Activated T-cell treated with anti-CD3 and anti-CD28 coated beads for 1 hour (primary cell): ENCODE measurements at places on chromosomes 7 and 10.
A peak's percentile ranks its signal among the peaks of the same experiment; 100 is the strongest.

DNA sequence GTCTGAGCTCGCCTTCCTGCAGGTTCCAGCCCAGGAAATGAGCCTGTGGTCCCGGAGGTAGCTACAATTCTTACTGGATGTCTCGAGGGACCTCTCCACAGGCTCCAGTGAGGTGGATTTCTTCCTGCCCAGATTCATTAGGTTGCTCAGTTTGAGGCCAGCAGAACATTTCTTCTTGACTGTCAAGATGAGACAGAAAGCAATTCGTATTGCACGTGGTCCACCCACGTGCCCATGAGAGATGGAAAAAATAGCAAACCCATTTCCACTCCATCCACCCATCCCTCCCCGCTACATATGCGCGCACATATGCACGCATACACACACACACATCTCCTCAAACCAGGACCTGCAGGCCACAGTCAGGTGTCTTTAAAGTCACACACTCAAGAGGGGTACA, 68.7 kb downstream of the VWA2 start:
- DNase-seq = no peak

DNA sequence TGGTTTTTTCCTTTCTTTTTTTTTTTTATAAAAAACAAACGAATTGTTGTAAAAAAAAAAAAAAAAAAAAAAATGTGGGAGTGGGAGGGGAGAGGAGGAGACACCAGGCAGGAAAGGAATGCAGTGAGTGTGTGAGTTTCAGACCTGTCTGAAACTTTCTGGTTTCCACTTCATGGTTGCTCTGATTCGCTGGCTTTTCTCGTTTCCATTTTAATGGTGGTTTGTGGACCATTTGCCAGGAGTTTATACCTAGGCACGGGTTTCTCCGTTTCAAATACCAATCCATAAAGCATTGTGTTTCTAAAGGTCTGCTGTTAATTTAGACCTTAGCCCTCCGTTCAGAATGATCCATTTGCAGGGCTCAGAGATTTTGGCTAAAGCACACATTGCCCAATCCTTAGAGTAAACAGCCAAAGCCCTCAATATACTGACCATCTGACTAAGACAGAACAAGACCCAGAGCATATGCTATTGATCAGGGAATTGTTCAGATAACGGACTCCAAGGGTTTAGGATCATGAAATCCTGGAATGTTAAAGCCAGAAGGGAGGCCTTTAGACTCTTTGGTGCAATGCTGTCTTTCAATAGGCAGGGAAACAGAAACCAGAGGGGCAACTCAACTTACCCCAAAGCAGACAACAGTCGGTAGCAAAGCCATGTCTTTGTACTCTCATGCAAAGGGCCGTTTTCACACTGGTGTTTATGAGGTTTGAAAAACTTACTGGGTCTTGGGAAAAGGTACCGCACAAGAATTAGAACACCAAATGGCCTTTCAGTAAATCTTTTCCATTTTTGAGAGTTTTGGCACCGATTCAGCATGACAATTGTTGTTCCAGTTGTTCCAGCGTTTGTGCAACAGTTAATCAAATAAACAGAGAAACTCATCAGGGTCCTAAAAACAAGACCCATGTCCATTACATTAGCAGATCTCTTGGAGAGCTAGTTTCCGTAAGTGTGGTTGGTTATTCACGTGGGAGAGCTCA, 94.3 kb upstream of the AGBL3 start:
- no peak for DNase-seq

DNA sequence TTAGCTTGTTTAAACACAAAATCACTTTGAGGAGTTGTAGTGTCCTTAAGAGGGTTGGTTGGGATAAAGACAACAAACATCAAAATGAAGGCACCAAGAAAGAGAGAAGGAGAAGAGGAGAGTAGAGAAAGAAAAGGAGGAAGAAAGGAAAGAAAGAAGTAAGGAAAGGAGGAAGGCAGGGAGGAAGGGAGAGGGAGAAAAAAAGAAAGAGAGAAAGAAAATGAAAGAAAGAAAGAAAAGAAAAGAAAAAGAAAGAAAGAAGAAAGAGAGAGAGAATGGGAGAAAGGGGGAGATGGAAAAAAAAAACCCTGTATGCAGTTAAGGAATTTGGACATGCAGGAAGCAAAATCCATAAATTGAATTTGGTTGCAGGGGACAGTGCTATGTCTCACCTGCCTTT, 635.4 kb upstream of the FZD8 start:
- no peak for DNase-seq

DNA sequence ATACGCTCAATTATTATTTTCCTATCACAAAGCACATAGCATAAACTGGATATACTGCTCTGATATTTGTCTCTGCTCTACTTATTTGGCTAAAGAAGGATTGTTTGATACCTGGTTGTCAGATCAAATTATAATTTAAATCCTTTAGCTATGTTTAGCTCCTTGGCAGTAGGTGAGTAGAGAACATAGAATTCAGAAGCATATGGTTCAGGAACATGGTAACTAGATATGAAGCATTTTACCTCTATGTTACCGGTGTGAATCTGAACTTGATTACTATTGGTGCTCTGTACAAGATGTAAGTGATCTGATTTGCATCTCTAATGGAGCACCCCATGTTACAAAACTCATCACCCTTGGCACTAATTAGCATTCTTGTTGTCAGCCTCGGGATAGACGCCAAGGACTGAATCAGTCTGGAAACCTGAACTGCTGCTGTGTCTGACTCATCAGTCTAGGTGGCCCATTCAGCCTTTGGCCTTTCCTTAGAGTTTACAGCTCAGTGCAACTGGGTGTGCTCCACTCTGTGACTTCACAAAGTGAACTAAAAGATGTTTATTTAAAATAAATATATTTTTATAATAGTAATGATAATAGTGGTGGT, 12.3 kb upstream of the MYPN start:
- DNase-seq = no peak

DNA sequence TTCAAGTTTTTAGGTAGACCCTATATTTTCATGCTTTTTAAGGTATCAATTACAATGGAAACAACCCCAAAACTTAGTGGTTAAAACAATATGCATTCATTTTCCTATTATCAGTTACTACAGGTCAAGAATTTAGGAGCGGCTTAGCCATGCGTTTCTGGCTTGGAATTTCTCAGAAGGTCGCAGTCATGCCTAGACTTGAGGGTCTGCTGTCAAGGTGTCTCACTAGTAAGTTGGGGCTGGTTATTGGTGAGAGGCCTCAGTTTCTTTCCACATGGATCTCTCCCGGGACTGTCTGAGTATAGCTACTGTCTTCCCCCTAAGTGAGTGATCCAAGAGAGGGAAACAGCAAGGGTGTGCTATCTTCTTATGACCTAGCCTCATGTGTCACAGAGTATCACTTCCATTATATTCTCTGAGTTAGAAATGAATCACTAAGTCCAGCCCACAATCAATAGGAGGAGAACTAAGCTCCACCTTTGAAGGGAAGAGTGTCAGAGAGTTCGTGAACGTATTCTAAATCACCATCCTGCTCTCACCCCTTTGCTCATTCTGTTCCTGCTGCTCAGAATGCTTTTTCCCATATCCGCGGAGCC, 80.5 kb downstream of the RTKN2 start:
- DNase-seq = no peak

GRCh38 chr7:2954433-2954853, 89.2 kb downstream of the CARD11 start:
- DNase-seq = no peak

GRCh38 chr7:119888251-119888650, 384.7 kb upstream of the KCND2 start:
- no peak for DNase-seq

- DNase-seq = no peak
These were observed 107.6 kb downstream of the VIPR2 start for GRCh38 chr7:159036916-159037605.

- peak; percentile 14 for DNase-seq
These were observed 34.1 kb upstream of the NOBOX start for GRCh38 chr7:144437370-144438191.

GRCh38 chr7:135944753-135945152, 32.4 kb downstream of the MTPN start:
- no peak for DNase-seq

DNA sequence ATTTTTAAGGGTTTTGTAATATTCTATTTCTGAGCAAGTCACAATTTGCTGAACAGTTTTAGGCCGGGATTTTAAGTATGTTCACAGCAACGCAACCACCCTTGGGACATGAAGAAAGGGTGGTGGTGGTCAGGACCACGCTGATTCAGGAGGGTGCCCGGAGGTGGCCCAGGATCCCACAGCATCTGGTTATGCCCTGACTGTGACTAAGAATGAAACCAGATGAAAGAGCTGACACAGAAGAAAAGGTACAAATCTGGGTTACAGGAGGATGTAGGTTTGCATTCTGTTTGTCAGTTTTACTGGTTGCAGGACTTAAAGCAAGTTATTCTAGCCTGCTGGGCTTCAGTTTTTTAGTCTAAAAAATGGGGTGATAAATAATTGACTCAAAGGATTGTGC, 279.7 kb downstream of the CCSER2 start:
- no peak for DNase-seq

DNA sequence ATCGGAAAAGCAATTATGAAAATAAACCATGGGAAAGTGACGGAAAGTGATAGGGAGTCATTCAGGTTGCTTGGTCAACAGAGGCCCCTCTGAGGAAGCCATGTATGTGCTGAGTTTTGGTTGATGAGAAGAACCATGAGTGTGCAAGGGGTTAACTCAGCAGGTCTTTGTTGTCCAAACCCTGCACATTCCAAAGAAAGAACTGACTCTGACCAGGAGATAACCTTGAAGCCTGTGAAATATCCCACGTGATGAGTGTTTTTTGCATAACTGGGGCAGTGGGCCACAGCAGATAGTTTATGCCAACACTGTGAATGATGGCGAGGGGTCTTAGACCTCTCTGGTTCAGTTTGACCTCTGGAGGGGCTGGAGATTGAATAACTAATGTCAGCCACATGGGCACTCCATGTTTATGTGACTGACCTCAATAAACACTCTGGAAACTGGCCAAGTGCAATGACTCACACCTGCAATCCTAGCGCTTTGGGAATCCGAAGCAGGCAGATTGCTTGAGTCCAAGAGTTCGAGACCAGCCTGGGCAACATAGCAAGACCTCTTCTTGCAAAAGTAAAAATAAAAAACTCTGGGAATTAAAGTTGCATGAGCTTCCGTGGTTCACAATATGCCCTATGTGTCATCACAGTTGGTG, 154.0 kb upstream of the FOXK1 start:
- DNase-seq = no peak
